Frontal cortex (tissue), 4 donors: ENCODE measurements at places on chromosomes 6 and 20. TPM values are rescaled to one million over a fixed set of nuclear protein-coding genes. Genes with fewer than 3 reads are reported as not detected.

The XKR7 gene
- 9.8 TPM for total RNA-seq

The FOXQ1 gene
- total RNA-seq = 1.2 TPM

The CST2 gene
- not detected for total RNA-seq

The CCM2L gene
- 2.9 TPM for total RNA-seq

The GSTA2 gene
- not detected for total RNA-seq

The SMLR1 gene
- total RNA-seq = not detected

The APOM gene
- 0.41 TPM for total RNA-seq

The MDN1 gene
- total RNA-seq = 23.6 TPM

The ACTL10 gene
- 0.82 TPM for total RNA-seq

The SERAC1 gene
- 17.5 TPM for total RNA-seq

The HLA-DPB1 gene
- 2.4 TPM for total RNA-seq

The RHAG gene
- 0.41 TPM for total RNA-seq

The HDGFL1 gene
- total RNA-seq = under 0.01 TPM

The BCAS1 gene
- 2.4 TPM for total RNA-seq

The PERP gene
- 1.6 TPM for total RNA-seq

The CRISP2 gene
- total RNA-seq = 0.82 TPM

The UNC93A gene
- not detected for total RNA-seq

The STMND1 gene
- total RNA-seq = not detected

The GSTA3 gene
- not detected for total RNA-seq

The PRSS35 gene
- 2.0 TPM for total RNA-seq

The SLC17A1 gene
- total RNA-seq = not detected
